ENCODE measurements at places on chromosomes 7 and 10. TPM values are rescaled to one million over a fixed set of nuclear protein-coding genes. Genes with fewer than 3 reads are reported as not detected.

NKX6-2 gene
- total RNA-seq: not detected

HOXA13 gene
- not detected for total RNA-seq

SSC4D gene
- total RNA-seq: not detected

TAS2R5 gene
- total RNA-seq: not detected

POLR2J gene
- 1.2 TPM for total RNA-seq

SAP25 gene
- not detected for total RNA-seq

FAM237B gene
- not detected for total RNA-seq

RBM28 gene
- total RNA-seq: 61.1 TPM

DKK1 gene
- 1.2 TPM for total RNA-seq

GRM8 gene
- 2.8 TPM for total RNA-seq

COBL gene
- total RNA-seq: 79.9 TPM

GRCh38 chr10:5096108-5096507, 1.9 kb downstream of the AKR1C3 start:
- no peak for DNase-seq
- peak overlapping the region; percentile 51 for H3K4me3 ChIP-seq
- H3K27ac ChIP-seq: peak overlapping the region; percentile 88
- H3K36me3 ChIP-seq: peaks cover 28% of the 10 kb centered on the region
- peaks cover 3% of the 10 kb centered on the region for H3K4me1 ChIP-seq

DNA sequence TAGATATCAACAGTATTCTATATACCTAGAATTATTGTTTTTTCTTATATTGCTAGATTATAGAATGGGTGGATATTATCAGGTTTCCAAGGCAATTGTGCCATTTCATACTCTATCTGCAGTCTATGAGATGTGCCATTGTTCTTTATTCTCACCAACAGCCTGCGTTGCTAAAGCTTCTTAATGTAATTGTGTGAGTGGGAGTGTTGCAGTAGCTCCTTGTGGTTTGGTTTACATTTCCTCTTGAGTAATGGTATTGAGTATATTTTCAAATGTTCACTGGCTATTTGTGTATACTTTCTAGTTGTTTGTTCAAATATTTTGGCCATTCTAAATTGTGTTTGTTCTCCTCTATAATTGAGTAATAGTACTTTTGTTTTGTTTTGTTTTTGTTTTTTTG, 199.2 kb downstream of the TFEC start:
- no peaks in the 10 kb centered on the region for H3K4me1 ChIP-seq
- no peaks in the 10 kb centered on the region for H3K36me3 ChIP-seq
- H3K4me3 ChIP-seq: no peak overlapping the region

GRCh38 chr10:132710036-132710686, 75.8 kb downstream of the NKX6-2 start:
- peaks cover 20% of the 10 kb centered on the region for H3K36me3 ChIP-seq
- no peak for DNase-seq
- H3K4me3 ChIP-seq: no peak overlapping the region
- no peaks in the 10 kb centered on the region for H3K27me3 ChIP-seq
- H3K27ac ChIP-seq: no peak overlapping the region

- H3K27me3 ChIP-seq: no peaks in the 10 kb centered on the region
- no peaks in the 10 kb centered on the region for H3K36me3 ChIP-seq
- DNase-seq: peak; percentile 80
Observed at GRCh38 chr10:110311357-110311949, 6.7 kb upstream of the SMNDC1 start.

GRCh38 chr7:50228148-50228547, 76.4 kb upstream of the IKZF1 start:
- no peak for DNase-seq
- H3K27me3 ChIP-seq: no peaks in the 10 kb centered on the region
- H3K27ac ChIP-seq: no peak overlapping the region
- H3K36me3 ChIP-seq: no peaks in the 10 kb centered on the region
- no peaks in the 10 kb centered on the region for H3K4me1 ChIP-seq

- no peak overlapping the region for H3K4me3 ChIP-seq
- no peaks in the 10 kb centered on the region for H3K36me3 ChIP-seq
- H3K4me1 ChIP-seq: peaks cover 4% of the 10 kb centered on the region
- no peaks in the 10 kb centered on the region for H3K27me3 ChIP-seq
- no peak overlapping the region for H3K27ac ChIP-seq
- no peak for DNase-seq
Observed at GRCh38 chr7:137003086-137003485, 134.6 kb downstream of the CHRM2 start.

- no peaks in the 10 kb centered on the region for H3K27me3 ChIP-seq
- no peak overlapping the region for H3K27ac ChIP-seq
- no peaks in the 10 kb centered on the region for H3K36me3 ChIP-seq
- no peak overlapping the region for H3K4me3 ChIP-seq
- DNase-seq: peak; percentile 68
Observed at GRCh38 chr7:104627516-104627915, 299.1 kb downstream of the LHFPL3 start.

GRCh38 chr10:106614293-106614692, 550.2 kb downstream of the SORCS1 start:
- no peak for DNase-seq
- no peaks in the 10 kb centered on the region for H3K27me3 ChIP-seq
- no peaks in the 10 kb centered on the region for H3K4me1 ChIP-seq
- H3K4me3 ChIP-seq: no peak overlapping the region
- no peaks in the 10 kb centered on the region for H3K36me3 ChIP-seq

- no peaks in the 10 kb centered on the region for H3K36me3 ChIP-seq
- DNase-seq: no peak
- H3K27ac ChIP-seq: no peak overlapping the region
- H3K27me3 ChIP-seq: no peaks in the 10 kb centered on the region
Observed at GRCh38 chr7:117731455-117731854, 141.8 kb downstream of the CTTNBP2 start.

- H3K27ac ChIP-seq: peak overlapping the region; percentile 97
- DNase-seq: no peak
Observed at GRCh38 chr10:5890452-5890915, 441 bp downstream of the FBH1 start.

- H3K4me3 ChIP-seq: no peak overlapping the region
- no peak for DNase-seq
- H3K27me3 ChIP-seq: no peaks in the 10 kb centered on the region
- peaks cover 67% of the 10 kb centered on the region for H3K36me3 ChIP-seq
- H3K27ac ChIP-seq: no peak overlapping the region
- H3K4me1 ChIP-seq: no peaks in the 10 kb centered on the region
Observed at GRCh38 chr7:38223306-38223705, 45.3 kb downstream of the STARD3NL start.

DNA sequence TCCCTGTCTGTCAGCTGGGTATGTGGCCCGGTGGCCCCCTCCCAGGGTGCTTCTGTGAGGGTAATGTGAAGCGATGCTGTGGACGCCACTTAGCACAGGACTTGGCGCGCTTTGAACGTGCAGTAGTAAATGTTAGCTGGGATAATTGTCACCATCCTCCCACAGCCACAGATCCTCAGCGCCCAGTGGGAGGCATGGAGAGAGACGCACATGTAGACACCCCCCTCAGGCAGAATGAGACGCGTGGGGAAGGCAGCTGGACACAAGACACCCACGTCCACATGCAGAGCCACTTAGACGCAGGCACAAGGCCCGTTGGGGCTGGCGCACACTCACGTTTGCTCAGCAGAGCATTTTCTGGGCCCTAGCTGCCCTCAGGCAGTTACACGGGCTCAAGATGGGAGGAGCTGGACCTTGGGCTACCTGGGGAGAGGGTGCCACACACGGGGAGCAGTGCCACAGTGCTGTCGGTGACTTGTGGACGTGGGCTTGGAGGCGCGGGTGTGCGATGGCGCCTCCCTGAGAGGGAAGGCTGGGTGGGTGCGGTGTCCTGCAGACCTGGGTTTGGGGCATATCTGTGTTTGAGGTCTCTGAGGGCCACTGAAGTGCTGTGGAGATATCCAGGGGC, 26.4 kb downstream of the ADCYAP1R1 start:
- H3K27ac ChIP-seq: no peak overlapping the region
- H3K27me3 ChIP-seq: no peaks in the 10 kb centered on the region
- H3K4me1 ChIP-seq: no peaks in the 10 kb centered on the region
- no peak overlapping the region for H3K4me3 ChIP-seq

DNA sequence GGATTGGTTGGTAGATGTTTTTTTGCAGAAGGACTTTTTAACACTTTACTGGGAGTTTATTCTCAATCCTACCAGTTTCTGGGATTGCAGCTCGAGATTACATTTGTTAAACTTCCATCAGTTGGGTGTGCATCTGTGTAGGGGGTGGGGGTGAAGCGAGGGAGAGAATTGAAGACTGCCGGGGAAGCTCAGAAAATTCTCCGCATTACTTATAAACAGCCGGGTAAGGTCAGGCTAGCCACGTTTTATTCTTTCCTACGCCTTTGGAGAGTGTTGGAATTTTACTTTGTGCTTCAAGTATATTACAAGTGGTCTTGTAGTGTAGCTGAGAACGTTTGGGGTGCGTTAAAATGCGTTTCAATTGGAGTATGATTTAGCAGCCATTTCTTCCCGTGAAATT, 1.1 kb downstream of the PALS2 start:
- peaks cover 39% of the 10 kb centered on the region for H3K27me3 ChIP-seq
- peak overlapping the region; percentile 52 for H3K27ac ChIP-seq
- DNase-seq: no peak
- H3K36me3 ChIP-seq: no peaks in the 10 kb centered on the region
- peak overlapping the region; percentile 90 for H3K4me3 ChIP-seq
- peaks cover 21% of the 10 kb centered on the region for H3K4me1 ChIP-seq

- peaks cover 41% of the 10 kb centered on the region for H3K4me1 ChIP-seq
- H3K27me3 ChIP-seq: no peaks in the 10 kb centered on the region
- H3K27ac ChIP-seq: no peak overlapping the region
- no peaks in the 10 kb centered on the region for H3K36me3 ChIP-seq
Observed at GRCh38 chr10:92697663-92698511, 8.1 kb downstream of the HHEX start.

DNA sequence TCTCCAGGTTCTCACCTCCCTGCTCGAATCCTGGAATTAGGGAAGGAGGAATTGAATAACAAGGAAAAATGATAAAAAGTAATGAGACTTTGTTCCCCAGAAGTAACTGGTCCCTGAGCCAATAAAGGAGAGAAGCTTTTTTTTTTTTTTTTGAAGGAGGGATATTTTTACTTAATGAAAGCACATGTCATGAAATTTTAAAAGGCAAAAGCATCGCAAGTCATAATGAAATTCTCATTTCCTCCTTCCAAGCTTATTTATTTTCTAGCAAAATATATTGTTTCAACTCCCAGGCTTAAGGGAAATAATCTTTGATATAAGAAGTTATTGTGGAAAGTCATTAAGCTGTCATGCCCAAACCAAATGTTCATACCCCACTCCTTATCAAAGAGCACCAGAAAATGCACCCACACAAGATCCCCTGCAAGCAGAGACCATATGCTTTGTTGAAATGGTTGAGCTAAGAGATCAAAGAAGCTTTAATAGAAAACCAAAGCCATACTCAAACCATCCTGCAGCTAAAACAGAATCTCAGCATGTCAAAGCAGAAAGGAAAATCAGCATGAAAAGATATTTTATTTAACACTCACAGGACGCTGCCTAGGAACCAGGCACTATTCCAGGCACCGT, 16.7 kb upstream of the ABCC2 start:
- H3K4me1 ChIP-seq: no peaks in the 10 kb centered on the region
- no peaks in the 10 kb centered on the region for H3K27me3 ChIP-seq
- DNase-seq: no peak
- no peak overlapping the region for H3K4me3 ChIP-seq
- H3K27ac ChIP-seq: no peak overlapping the region
- no peaks in the 10 kb centered on the region for H3K36me3 ChIP-seq

- H3K4me3 ChIP-seq: no peak overlapping the region
- no peaks in the 10 kb centered on the region for H3K36me3 ChIP-seq
- H3K27ac ChIP-seq: no peak overlapping the region
- peaks cover 33% of the 10 kb centered on the region for H3K4me1 ChIP-seq
- H3K27me3 ChIP-seq: peaks cover 100% of the 10 kb centered on the region
Observed at GRCh38 chr10:101287183-101287996, 58.1 kb upstream of the LBX1 start.

GRCh38 chr10:84957427-84957826, 629.0 kb downstream of the CCSER2 start:
- H3K27me3 ChIP-seq: no peaks in the 10 kb centered on the region
- DNase-seq: no peak
- no peaks in the 10 kb centered on the region for H3K4me1 ChIP-seq
- no peak overlapping the region for H3K4me3 ChIP-seq
- H3K27ac ChIP-seq: no peak overlapping the region
- H3K36me3 ChIP-seq: no peaks in the 10 kb centered on the region

- DNase-seq: no peak
- no peaks in the 10 kb centered on the region for H3K27me3 ChIP-seq
- H3K4me3 ChIP-seq: no peak overlapping the region
- H3K4me1 ChIP-seq: no peaks in the 10 kb centered on the region
- no peak overlapping the region for H3K27ac ChIP-seq
- H3K36me3 ChIP-seq: no peaks in the 10 kb centered on the region
Observed at GRCh38 chr10:87976101-87976743, 112.8 kb downstream of the PTEN start.

- H3K36me3 ChIP-seq: no peaks in the 10 kb centered on the region
- no peak overlapping the region for H3K27ac ChIP-seq
- DNase-seq: no peak
- no peaks in the 10 kb centered on the region for H3K27me3 ChIP-seq
- no peaks in the 10 kb centered on the region for H3K4me1 ChIP-seq
Observed at GRCh38 chr10:11080564-11080984, 62.9 kb downstream of the CELF2 start.

DNA sequence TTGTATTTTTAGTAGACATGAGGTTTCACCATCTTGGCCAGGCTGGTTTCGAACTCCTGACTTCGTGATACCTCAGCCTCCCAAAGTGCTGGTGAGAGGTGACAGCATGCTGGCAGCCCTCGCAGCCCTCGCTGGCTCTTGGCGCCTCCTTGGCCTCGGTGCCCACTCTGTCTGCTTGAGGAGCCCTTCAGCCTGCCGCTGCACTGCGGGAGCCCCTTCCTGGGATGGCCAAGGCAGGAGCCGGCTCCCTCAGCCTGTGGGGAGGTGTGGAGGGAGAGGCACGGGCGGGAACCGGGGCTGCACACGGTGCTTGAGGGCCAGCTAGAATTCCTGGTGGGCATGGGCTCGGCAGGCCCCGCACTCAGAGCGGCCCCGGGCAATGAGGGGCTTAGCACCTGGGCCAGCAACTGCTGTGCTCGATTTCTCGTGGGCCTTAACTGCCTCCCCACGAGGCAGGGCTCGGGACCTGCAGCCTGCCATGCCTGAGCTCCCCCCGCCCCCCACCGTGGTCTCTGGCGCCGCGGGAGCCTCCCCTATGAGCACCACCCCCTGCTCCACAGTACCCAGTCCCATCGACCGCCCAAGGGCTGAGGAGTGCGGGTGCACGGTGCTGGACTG, 96.5 kb upstream of the RHOBTB1 start:
- no peak for DNase-seq
- H3K36me3 ChIP-seq: no peaks in the 10 kb centered on the region
- no peak overlapping the region for H3K4me3 ChIP-seq
- no peak overlapping the region for H3K27ac ChIP-seq
- no peaks in the 10 kb centered on the region for H3K4me1 ChIP-seq
- no peaks in the 10 kb centered on the region for H3K27me3 ChIP-seq

All from stomach (tissue), 19 donors.